ENCODE measurements at places on chromosomes 16 and 17.
A peak's percentile ranks its signal among the peaks of the same experiment; 100 is the strongest.

GRCh38 chr16:79997257-79997656, 396.7 kb upstream of the MAF start:
- no peak overlapping the region for H3K4me3 ChIP-seq
- H3K36me3 ChIP-seq, result no peaks in the 10 kb centered on the region
- H3K27me3 ChIP-seq, result no peaks in the 10 kb centered on the region

DNA sequence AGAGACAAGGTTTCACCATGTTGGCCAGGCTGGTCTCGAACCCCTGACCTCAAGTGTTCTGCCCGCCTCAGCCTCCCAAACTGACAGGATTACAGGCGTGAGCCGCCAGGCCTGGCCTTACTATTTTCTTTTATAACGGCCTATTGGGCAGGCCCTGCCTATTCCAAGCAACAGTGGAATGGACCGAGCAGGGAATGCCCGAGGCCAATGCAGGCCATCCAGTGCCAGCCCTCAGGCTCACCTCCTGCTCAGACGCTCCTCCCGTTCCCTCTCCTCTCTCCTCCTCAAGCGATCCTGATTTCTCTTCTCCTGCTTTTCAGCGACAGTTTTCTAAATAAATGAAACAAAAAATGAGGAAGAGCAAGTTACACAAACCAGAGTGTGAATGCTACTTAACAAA, 12.4 kb downstream of the HBQ1 start:
- H3K27ac ChIP-seq, result no peak overlapping the region
- DNase-seq, result no peak
- no peaks in the 10 kb centered on the region for H3K27me3 ChIP-seq

GRCh38 chr17:70775679-70776078, 606.3 kb downstream of the KCNJ2 start:
- H3K36me3 ChIP-seq, result no peaks in the 10 kb centered on the region
- H3K27me3 ChIP-seq, result no peaks in the 10 kb centered on the region
- no peak overlapping the region for H3K27ac ChIP-seq
- no peak for DNase-seq
- H3K4me3 ChIP-seq, result no peak overlapping the region
- no peaks in the 10 kb centered on the region for H3K4me1 ChIP-seq

DNA sequence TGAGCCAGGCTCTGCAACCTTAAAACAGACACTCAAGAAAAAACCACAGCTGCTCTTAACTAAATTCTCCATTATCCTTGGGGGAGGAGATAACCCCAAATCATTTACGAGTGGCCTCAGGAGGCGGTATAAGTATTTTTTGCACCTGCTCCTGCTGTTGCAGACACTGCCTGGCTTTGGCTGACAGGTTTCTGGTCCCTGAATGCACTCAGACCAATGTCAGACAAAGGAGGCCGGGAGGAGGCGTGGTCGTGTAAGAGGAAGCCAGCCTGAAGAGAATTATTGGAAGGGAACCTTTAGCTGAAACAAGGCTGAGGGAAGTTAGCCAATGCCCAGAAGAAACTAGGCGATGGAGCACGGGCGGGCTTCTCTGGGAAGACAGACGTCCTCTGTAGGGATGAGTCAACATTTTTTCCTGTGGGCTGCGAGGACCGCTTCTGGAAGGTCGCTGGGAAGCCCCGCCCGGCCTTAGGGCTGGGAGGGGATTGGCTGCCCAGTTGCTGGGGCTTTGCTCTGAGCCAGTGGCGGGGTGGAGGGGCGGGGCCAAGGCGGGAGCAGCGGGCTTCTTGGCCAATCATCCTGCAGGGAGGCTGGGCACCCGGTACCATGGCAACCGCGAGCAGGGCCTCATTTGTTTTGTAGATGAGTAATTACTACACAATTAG, 82.3 kb downstream of the CCDC182 start:
- no peaks in the 10 kb centered on the region for H3K36me3 ChIP-seq
- peak overlapping the region; percentile 84 for H3K27ac ChIP-seq
- no peaks in the 10 kb centered on the region for H3K4me1 ChIP-seq
- H3K27me3 ChIP-seq, result no peaks in the 10 kb centered on the region
- peak overlapping the region; percentile 3 for H3K4me3 ChIP-seq

- no peaks in the 10 kb centered on the region for H3K27me3 ChIP-seq
- H3K4me1 ChIP-seq, result no peaks in the 10 kb centered on the region
- H3K36me3 ChIP-seq, result no peaks in the 10 kb centered on the region
- H3K27ac ChIP-seq, result no peak overlapping the region
- H3K4me3 ChIP-seq, result no peak overlapping the region
These were observed 111.1 kb downstream of the CACNG3 start for GRCh38 chr16:24367186-24367710.

DNA sequence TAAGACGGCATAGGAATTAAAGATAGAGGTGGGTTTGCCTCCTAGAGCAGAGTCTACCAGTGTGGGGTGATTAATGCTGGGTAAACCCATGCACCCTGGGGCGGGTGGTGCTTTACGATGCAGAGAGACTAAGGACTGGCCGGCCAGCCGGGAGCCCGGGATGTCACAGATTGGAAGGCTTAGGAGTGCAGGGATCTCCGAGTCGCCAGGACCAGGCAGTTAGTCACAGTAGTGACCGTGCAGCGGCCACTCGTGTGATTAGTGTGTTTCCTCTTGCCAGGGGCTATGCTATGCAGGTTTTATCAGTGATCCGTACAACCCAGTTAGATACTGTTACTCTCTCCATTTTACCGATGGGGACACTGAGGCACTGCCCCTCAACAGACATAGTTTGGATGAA, 10.4 kb downstream of the CMIP start:
- no peak overlapping the region for H3K4me3 ChIP-seq
- H3K27me3 ChIP-seq, result no peaks in the 10 kb centered on the region
- H3K36me3 ChIP-seq, result no peaks in the 10 kb centered on the region
- no peak overlapping the region for H3K27ac ChIP-seq

DNA sequence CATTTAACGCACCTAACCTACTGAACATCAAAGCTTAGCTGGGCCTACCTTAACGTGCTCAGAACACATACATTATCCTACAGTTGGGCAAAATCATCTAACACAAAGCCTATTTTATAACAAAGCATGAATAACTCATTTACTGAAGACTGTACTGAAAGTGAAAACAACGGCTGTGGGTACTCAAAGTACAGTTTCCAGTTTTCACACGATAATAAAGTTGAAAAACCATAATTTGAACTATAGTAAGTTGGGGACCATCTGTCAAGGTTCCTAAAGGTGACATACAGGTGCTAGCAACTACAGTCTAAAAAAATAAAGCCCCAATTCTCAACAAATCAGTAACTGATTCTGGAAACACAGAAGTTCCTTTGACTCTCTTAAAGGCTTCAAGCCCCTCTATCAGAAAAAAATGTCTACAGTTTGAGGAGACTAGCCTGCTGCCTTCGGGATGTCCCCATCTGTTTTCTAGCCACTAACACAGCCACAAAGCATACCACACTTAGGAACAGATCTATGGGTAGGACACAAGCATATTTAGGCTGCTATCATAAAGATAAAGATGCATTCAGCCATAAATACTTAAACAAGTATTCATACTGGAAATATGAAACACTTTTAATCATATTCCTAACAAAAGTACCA, 71.3 kb downstream of the KANSL1 start:
- H3K4me3 ChIP-seq, result no peak overlapping the region
- DNase-seq, result no peak
- no peaks in the 10 kb centered on the region for H3K27me3 ChIP-seq
- H3K36me3 ChIP-seq, result no peaks in the 10 kb centered on the region

DNA sequence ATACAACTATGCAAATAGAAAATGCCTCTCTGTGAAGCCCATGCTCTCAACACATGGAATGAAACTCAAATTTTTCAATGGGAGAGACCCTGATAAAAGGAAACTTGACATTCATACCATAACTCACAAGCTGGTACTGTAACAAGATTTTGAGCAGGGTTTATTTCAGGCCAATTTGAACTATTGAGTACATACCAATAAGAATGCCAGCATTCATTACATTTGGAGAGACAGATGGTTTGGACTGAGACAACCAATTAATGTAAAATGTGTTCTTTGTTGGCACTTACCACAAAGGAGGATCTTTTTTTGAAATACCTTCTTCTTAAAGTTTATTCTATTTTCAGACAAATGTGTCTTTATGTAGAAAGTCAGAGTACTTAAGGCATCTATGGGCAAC, 1357.0 kb upstream of the GOT2 start:
- H3K27ac ChIP-seq, result no peak overlapping the region
- no peaks in the 10 kb centered on the region for H3K36me3 ChIP-seq
- H3K4me1 ChIP-seq, result no peaks in the 10 kb centered on the region
- no peaks in the 10 kb centered on the region for H3K27me3 ChIP-seq

DNA sequence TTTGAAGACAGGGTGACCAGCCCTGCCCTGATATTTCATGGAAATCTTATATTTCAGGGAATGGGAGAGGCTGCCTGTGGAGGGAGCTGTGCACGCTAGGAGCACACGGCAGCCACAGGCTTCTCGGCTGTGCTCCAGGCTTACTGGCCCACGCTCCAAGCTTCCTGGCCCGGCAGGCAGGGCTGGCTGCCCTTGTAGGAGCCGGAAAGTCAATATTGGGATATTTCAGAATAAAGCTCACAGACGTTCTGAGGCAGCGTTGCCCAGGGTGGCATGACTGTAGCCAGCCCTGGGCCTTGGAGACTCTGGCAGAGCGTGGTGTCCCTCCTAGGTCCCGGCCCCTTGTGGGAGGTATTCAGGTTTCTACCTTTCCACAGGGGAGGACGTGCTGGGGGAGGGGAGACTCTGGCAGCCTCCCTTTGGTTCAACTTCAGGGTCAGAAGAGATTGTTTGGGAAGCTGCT, 95.6 kb downstream of the NPIPB11 start:
- H3K36me3 ChIP-seq, result no peaks in the 10 kb centered on the region
- H3K27me3 ChIP-seq, result no peaks in the 10 kb centered on the region
- no peak overlapping the region for H3K4me3 ChIP-seq
- H3K27ac ChIP-seq, result no peak overlapping the region

DNA sequence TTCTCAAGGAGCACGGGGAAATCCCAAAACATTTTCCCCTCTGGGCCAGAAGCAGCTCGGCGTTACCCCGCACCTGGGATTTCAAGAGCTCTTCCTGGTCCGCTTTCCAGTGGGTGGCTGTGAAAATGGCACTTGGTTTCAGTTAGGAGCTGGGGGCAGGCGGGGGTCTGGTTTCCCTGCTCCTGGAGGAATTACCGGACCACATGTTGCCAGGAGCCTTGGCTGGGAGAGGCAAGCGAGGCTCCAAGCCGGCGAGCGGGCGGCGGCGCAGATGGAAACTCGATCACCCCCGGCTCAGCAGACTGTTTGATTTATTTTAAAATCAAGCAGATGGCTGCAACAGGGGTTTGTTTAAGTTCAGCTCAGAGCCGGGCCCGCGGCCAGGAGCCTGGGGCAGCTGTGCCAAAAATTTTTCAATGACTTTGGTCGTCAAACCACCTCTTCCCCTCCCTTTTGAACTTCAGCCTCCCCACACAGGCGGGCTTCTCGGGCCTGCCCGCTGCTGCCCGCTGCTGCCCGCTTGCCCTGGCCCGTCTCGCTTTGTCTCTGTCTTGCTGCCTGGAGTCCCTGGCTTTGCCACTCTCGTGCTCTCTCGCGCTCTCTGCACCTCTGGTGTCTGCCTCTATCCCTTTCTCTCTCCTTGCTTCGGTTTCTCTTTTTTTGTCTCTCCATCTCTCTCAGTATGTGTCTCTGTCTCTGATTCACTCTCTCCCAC, 108.0 kb upstream of the CIBAR2 start:
- H3K27ac ChIP-seq, result peak overlapping the region; percentile 79
- no peaks in the 10 kb centered on the region for H3K36me3 ChIP-seq
- DNase-seq, result no peak

GRCh38 chr16:77273-77806, 685 bp upstream of the MPG start:
- peak overlapping the region; percentile 84 for H3K4me3 ChIP-seq
- H3K4me1 ChIP-seq, result peaks cover 72% of the 10 kb centered on the region
- peak overlapping the region; percentile 90 for H3K27ac ChIP-seq
- peaks cover 10% of the 10 kb centered on the region for H3K36me3 ChIP-seq

GRCh38 chr17:65403626-65404025, 157.8 kb downstream of the AXIN2 start:
- no peaks in the 10 kb centered on the region for H3K4me1 ChIP-seq
- no peaks in the 10 kb centered on the region for H3K27me3 ChIP-seq
- no peaks in the 10 kb centered on the region for H3K36me3 ChIP-seq
- no peak overlapping the region for H3K27ac ChIP-seq

DNA sequence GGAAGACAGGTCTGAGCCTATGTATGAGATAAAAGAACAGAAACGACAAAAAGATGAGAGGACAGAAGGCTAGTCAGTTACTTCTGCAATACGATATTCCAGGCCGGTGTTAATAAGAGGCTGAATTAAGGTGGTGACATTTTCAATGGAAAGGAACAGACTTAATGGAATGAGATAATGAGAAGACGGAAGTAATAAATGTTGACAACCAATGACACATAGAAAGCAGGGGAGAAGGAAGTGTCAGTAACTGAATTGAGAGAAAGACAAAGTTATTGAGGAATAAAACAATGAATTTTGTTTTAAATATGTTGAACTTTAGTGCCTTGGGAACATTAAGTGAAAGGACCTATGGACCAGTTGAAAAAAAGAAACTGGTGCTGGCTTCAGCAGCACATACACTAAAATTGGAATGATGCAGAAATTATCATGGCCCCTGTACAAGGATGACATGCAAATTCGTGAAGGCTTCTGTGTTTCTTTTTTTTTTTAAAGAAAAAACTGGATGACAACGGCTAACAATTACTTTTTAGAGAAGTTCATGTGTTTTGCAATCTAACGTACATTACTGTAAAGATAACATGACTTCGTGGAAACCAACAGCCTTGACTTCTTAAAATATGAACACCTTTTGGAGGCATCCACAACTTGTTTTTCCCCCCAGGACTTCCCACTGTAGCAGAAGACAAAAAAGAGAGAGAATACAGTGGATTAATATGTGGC, 18.5 kb upstream of the CPD start:
- no peak for DNase-seq
- H3K4me1 ChIP-seq, result no peaks in the 10 kb centered on the region
- H3K4me3 ChIP-seq, result no peak overlapping the region
- no peaks in the 10 kb centered on the region for H3K27me3 ChIP-seq
- no peaks in the 10 kb centered on the region for H3K36me3 ChIP-seq

DNA sequence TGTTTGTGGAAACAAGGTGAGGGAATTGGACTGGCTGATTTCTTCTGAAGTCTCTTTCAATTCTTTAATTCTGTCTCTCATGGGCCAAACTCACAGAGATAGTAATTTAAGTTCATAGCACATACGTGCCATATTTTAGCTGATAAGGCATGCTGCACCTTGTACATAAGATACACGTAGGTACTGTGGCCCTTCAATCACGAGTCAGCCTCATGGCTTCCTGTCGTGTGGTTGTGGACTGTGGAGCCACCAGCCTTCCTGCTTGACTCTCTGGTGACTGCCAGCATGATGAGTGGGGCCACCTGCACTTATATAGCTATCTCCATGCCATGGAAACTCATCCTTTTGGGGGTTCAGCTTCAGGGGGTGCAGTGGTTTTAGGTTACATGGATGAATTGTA, 25.1 kb downstream of the KSR1 start:
- DNase-seq, result no peak
- no peaks in the 10 kb centered on the region for H3K27me3 ChIP-seq
- no peak overlapping the region for H3K27ac ChIP-seq

GRCh38 chr17:4232168-4232813, 31.5 kb downstream of the ANKFY1 start:
- no peaks in the 10 kb centered on the region for H3K27me3 ChIP-seq
- H3K4me3 ChIP-seq, result no peak overlapping the region
- peaks cover 51% of the 10 kb centered on the region for H3K4me1 ChIP-seq
- peaks cover 12% of the 10 kb centered on the region for H3K36me3 ChIP-seq

GRCh38 chr16:30524575-30525568, 1.5 kb downstream of the ZNF768 start:
- no peak for DNase-seq
- H3K4me1 ChIP-seq, result no peaks in the 10 kb centered on the region
- H3K27me3 ChIP-seq, result no peaks in the 10 kb centered on the region
- no peak overlapping the region for H3K4me3 ChIP-seq
- H3K27ac ChIP-seq, result no peak overlapping the region
